ENCODE measurements at places on chromosomes 13 and 19.

GRCh38 chr13:109704771-109705635, 81.4 kb downstream of the IRS2 start:
- no peak for DNase-seq

DNA sequence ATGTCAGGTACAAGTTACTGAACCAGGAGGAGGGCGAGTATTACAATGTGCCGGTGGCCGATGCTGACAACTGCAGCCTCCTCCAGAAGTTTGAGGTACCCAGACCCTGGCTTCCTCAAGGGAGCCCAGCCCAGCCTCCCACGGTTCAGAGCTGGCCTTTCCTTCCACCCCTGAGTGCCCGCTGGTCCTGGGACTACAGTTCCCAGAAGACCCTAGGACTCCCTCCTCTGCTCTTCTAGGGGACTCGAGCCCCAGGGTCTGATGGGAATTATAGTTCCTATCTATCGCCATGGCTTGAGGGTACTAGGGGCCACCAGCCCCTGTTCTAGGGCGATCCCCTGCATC, 11.0 kb downstream of the PRKCG start:
- DNase-seq: no peak

DNA sequence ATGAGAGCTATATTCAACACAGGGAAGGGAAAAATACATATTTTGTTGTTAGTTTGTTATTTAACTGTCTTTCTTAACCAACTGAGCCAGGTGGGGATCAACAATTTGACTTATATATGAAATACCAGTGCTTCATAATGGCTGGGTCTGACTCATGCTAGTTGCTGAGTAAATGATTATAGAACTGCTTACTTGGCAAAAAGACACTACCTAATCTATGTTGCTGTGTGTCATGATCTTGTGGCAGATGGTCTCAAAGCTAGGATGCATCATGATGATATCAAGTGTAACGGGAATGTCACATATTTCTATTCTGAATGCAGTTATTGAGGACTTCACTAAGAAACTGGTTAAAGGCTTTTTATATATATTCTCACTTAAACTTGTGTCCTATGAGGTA, 727.4 kb upstream of the SLITRK1 start:
- DNase-seq: no peak

GRCh38 chr13:50224534-50224933, 209.3 kb downstream of the KCNRG start:
- DNase-seq: no peak
